ENCODE measurements at places on chromosomes 7 and 10.
A peak's percentile ranks its signal among the peaks of the same experiment; 100 is the strongest.

DNA sequence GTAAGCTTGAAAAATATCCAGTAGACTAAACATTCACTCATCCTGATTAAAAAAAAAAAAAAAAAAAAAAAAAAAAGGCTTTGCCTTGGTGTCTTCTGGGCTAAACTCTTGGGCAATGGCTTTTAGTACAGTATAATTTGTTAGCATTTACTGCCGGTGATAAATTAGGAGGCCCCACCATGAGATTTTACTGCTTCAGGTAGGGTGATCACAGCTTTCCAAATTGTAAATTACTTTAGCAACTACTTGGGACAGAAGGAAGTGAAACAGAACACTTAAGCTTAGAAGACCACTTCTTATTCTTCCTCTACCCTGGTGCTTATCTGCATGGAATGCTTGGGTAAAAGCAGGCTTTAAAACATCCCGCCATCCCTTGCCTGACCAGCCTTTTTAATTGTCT is 152.1 kb downstream of the HIBADH start:
- no peak for DNase-seq

GRCh38 chr10:103543617-103544525 is 50.4 kb downstream of the NEURL1 start:
- DNase-seq, result no peak

DNA sequence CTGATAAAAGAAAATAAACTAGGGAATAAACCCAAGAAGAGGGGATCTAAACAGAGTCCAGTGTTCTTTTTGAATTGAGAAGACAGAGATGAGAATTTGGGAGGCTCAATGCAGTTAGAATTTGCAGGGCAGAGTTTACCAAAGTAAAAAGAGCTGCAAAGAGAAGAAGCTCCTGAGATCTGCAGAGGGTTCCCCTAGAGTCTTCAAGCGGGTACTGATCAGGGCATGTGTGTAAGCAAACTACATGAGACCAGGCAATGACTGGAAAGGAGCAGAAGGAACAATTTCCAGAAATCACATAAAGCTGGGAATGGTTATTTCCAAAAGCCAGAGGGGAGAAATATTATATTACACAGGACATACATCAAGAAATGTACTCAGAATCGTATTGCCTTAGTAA is 58.1 kb upstream of the TES start:
- DNase-seq, result no peak

GRCh38 chr7:36092221-36092771 is 60.8 kb upstream of the EEPD1 start:
- no peak for DNase-seq

GRCh38 chr7:28088901-28089714 is 91.5 kb downstream of the JAZF1 start:
- no peak for DNase-seq

DNA sequence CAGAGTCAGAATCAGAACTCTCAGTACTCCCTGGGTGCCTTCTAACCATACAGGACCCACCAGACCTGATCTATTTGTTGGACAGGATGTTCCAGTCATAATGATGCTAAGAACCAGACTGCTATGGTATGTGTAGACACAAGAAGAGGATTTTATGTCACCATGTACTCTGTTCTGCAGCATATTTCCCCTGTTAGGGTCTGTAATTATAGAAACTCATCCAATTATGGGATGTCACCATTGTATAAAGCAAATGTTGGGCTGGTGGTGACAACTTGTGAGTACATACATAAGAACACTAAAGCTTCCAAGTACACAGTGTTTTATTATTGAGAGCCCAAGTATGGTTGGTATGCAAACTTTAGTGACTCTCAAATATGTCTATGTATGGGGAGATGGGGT is 67.1 kb upstream of the AGBL3 start:
- peak; percentile 37 for DNase-seq

GRCh38 chr10:50224330-50224952 is 26.9 kb downstream of the ASAH2 start:
- peak; percentile 61 for DNase-seq

DNA sequence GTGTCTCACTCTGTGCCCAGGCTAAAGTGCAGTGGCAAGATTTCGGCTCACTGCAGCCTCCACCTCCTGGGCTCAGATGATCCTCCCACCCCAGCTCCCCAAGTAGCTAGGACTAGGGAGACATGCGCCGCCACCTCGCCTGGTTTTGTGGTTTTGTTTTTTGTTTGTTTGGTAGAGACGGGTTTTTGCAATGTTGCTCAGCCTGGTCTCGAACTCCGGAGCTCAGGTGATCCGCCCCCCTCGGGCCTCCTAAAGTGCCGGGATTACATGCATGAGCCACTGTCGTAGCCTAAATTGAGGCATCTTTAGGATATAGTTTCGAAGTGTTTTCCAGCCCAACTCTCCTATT is 781 bp downstream of the ZNF727 start:
- no peak for DNase-seq

GRCh38 chr7:89687211-89687610 is 467.1 kb upstream of the STEAP1 start:
- DNase-seq, result no peak

DNA sequence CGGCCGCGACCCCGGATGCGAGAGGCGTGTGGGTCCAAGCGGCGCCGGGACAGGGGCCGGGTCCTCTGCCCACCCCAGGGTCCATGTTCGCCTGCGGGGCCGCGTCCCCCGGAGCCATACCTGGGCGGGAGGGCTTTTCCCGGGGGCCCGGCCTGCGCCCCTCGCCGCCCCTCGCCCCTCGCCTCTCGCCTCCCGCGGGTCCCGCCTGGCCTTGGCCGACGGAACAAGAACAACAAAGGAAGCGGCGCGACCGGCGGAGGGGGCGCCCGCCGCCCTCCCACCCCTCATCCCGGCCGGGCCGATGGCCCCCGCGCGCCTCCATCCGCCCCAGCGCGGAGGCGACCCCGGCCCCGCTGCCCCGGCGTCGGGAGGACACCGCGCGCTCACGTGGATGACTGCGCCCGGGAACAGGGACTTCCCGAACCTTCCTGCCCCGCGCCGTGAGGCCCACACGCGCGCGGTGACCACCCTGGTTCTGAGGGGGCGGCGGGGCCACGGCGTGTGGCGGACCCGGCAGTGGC is 348.2 kb downstream of the DNAJB6 start:
- DNase-seq, result no peak

- DNase-seq, result peak; percentile 42
These were observed 198.9 kb downstream of the REEP3 start for GRCh38 chr10:63720072-63720537.

GRCh38 chr7:26284477-26284876 is 7.2 kb upstream of the SNX10 start:
- DNase-seq, result no peak

GRCh38 chr7:930975-931758 is 23.3 kb downstream of the ADAP1 start:
- no peak for DNase-seq
